Hepatocyte (in vitro differentiated cells): ENCODE measurements at places on chromosomes 2 and 18.

GRCh38 chr2:142723236-142723635 is 154.2 kb upstream of the KYNU start:
- no peaks in the 10 kb centered on the region for H3K27me3 ChIP-seq
- DNase-seq, result no peak
- no peaks in the 10 kb centered on the region for H3K36me3 ChIP-seq
- H3K27ac ChIP-seq, result no peak overlapping the region
- no peak overlapping the region for H3K4me3 ChIP-seq

GRCh38 chr2:42771546-42772153 is 7.7 kb upstream of the OXER1 start:
- no peak overlapping the region for H3K4me3 ChIP-seq
- H3K27me3 ChIP-seq, result no peaks in the 10 kb centered on the region
- H3K4me1 ChIP-seq, result no peaks in the 10 kb centered on the region
- H3K27ac ChIP-seq, result no peak overlapping the region
- DNase-seq, result no peak

GRCh38 chr2:228600265-228600664 is 418.8 kb upstream of the SPHKAP start:
- H3K4me1 ChIP-seq, result no peaks in the 10 kb centered on the region
- H3K36me3 ChIP-seq, result no peaks in the 10 kb centered on the region
- H3K27ac ChIP-seq, result no peak overlapping the region
- no peak overlapping the region for H3K4me3 ChIP-seq
- no peak for DNase-seq

GRCh38 chr2:205764270-205764746 is 82.0 kb downstream of the NRP2 start:
- H3K27ac ChIP-seq, result no peak overlapping the region
- no peak for DNase-seq
- peaks cover 29% of the 10 kb centered on the region for H3K4me1 ChIP-seq
- no peak overlapping the region for H3K4me3 ChIP-seq
- H3K27me3 ChIP-seq, result no peaks in the 10 kb centered on the region
- H3K36me3 ChIP-seq, result no peaks in the 10 kb centered on the region

DNA sequence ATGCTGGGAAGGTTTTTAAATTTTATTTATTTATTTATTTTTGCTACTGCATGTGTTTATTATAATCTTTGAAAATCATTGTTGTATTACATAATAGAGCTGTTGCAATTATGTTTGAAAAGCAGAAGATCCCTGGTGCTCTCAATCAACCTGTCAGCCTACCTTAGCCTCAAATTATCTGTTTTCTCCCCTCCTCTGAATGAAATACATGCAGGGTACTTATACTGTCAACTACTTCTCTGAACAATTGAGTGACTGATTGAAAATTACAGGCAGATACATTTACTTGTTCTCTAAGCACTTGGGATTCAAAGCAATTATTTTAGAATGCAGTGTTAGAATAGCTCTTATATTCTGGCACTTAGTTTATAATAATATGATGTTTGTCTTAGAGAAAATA is 8.1 kb downstream of the KYNU start:
- no peak for DNase-seq
- H3K27me3 ChIP-seq, result no peaks in the 10 kb centered on the region
- no peaks in the 10 kb centered on the region for H3K36me3 ChIP-seq
- H3K4me3 ChIP-seq, result no peak overlapping the region
- H3K4me1 ChIP-seq, result no peaks in the 10 kb centered on the region

DNA sequence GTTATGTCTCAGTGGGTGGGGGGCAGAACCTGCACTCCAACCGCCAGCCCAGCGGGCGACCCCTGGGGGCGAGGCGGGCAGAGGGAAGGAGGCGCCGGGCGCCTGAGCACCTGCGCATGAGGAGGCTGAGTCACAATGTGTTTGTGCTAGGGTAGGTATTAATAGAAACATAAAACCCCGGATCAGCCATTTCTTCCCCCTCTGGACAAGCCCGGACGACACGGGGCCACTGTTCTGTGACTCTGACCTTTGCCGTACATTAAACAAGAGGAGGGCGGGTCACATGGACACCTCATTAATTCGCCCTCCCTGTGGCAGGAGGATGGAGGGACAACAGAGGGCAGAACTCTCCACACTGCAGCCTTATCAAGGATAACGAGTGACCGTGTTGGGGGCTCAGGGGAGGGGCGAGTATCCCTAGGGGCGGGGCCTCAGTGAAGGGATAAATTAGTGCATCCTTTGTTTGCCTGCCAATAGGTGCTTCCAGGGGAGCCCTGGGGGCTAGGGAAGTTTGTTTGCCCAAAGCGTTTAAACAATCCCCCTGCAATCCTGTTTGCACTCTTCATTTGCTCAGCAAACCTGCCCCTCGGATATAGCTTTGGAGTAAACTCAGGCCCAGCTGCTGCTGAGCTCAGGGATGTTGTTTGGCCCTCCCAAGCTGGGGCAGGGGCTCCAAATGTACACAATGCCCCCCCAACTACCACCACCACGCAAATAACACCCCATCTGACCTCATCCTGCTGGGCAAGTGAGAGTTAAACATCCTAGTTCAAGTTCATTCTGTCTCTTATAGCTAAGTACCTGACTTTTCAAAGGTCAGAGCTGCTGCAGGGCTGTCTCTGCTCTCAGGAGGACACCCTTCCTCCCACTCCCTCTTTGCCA is 171.2 kb upstream of the GLI2 start:
- H3K4me1 ChIP-seq, result peaks cover 51% of the 10 kb centered on the region
- H3K27me3 ChIP-seq, result no peaks in the 10 kb centered on the region
- no peaks in the 10 kb centered on the region for H3K36me3 ChIP-seq
- no peak overlapping the region for H3K4me3 ChIP-seq
- peak; percentile 66 for DNase-seq
- H3K27ac ChIP-seq, result peak overlapping the region; percentile 59

DNA sequence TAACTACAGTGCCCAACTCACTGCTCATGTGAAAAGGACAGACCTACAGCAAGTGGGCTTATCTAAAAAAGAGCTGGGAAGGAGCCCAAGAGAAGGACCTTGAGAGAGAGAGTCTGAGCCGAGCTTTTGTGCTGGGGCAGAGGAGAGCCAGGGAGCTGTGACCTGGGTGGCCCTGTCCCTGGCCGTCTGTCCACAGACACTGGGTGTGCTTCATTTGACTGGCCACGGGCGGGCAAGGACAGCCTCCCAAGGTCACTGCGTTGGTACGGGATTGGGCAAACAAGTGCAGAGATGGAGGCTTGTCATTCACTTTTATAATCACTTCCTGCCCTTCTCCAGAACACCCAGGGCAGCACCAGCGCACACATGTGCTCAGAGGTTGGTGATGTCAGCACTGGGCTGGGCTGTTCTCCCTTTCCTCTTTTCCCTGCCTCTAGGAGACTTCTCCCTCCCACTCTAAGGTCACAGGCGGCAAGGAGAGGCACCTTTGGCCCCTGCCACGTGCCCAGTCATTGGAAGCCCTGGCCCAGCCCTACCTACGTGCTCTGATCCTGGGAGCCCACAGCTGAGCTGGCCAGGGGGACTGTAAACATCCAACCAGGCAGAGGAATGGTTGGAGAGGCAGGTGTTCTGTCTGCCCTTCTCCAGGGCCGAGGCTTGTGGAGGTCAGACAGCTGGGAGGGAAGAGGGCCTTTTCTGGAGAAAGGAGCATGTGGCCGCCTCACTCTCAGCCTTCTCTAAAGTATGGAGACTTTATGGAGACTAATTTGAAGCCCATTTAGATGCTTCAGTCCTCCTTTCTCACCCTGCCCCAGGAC is 6.4 kb upstream of the PSD4 start:
- H3K27ac ChIP-seq, result peak overlapping the region; percentile 87
- peak; percentile 76 for DNase-seq
- H3K4me1 ChIP-seq, result peaks cover 11% of the 10 kb centered on the region
- no peak overlapping the region for H3K4me3 ChIP-seq
- H3K27me3 ChIP-seq, result no peaks in the 10 kb centered on the region
